HT1080 (cell line): ENCODE measurements at places on chromosomes 11 and 22. TPM values are rescaled to one million over a fixed set of nuclear protein-coding genes. Genes with fewer than 3 reads are reported as not detected.

DNA sequence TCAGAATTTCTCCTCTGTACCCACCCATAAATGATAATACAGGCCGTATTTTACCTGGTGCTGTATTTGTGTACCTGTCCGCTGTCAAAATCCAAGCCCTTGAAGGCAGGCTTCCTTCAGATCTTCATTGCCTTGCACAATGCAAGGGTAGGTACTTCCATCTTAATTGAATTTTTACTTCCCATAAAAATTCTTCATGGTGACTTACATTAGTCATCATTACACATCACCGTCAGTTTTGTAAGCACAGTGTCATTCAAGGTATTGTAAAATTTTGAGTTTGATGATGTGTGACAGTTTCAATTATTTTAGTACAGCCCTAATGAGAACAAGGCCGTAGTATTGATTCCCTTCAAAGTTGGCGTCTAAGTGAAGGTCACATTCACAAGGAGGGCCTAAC is 770 bp upstream of the TSG101 start:
- DNase-seq, result peak; percentile 52

DNA sequence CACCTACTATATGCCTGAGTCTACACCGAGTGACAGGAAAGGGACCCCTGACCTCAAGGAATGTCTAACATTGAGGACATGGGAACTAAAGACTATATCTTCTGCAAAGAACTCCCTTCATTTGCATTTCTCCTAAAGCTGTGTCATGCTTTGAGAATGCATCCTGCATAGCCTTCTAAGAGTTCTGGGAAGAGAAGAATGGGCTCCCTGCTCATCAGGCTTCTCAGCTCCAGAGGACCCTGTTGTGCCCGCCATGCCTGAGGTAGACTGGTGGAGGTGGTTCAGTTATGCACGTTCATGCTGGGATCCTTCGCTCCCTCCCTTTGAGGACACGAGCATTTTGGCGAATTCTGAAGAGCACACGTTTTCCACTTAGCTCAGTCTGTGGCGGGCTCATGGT is 63.3 kb downstream of the GRIK4 start:
- no peak for DNase-seq

CNIH2 gene
- total RNA-seq, result 1.5 and 2.6 TPM in 2 replicates

- DNase-seq, result no peak
Measured at GRCh38 chr11:63504933-63505586, 824 bp upstream of the LGALS12 start.

DNA sequence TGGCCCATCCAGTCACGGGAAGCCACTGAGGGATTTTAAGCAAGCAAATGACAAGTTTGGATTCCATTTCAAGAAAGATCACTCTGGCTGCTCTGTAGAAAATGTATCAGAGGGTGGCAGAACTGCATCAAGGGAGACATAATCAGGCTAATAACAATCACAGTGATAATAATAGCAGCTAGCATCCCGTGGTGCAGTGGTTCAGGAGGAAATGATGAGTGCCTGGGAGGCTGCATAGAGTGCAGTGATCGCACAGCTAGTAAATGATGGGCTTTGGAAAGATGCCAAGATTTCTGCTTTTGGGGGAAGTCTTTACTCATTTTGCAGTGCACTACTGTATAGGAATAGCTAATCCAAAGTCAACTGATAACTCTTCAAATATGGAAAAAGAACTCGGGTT is 35.8 kb downstream of the TNRC6B start:
- no peak for DNase-seq

CDON gene
- total RNA-seq, result 1.7 and 1.9 TPM in 2 replicates

PYGM gene
- total RNA-seq, result 0.02 TPM in 1 of 2 replicates, not detected in the other

- peak; percentile 55 for DNase-seq
Measured at GRCh38 chr11:79525257-79525656, 84.4 kb upstream of the TENM4 start.

BLID gene
- total RNA-seq, result 3.1 and 6.0 TPM in 2 replicates

FGF3 gene
- total RNA-seq, result not detected in 2 replicates

- DNase-seq, result no peak
Measured at GRCh38 chr22:31830721-31831070, 76.9 kb downstream of the DEPDC5 start.

SYT13 gene
- 0.03 and 0.63 TPM in 2 replicates for total RNA-seq

ZDHHC24 gene
- 18.3 and 21.5 TPM in 2 replicates for total RNA-seq

- DNase-seq, result no peak
Measured at GRCh38 chr22:44369293-44369661, 56.5 kb upstream of the SHISAL1 start.

DNA sequence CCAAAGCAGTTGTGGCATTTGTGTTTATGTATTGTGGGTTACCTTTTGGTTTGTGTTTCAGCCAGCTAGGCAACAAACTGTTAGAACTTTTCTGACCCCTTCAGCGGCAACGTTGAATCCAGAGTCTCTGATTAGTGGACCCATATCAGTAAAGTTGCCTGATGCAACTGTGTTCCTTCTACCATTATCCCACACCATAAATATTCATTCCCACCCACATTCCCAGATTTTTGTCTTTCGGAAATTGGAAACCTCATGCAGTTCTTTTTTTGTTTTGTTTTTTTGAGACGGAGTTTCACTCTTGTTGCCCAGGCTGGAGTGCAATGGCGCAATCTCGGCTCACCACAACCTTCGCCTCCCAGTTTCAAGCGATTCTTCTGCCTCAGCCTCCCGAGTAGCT is 30.7 kb upstream of the RBX1 start:
- no peak for DNase-seq

IRAG1 gene
- total RNA-seq, result 0.02 TPM in 1 of 2 replicates, not detected in the other

SPI1 gene
- total RNA-seq, result not detected in 2 replicates

GRCh38 chr11:23370580-23371275 is 510.5 kb upstream of the CCDC179 start:
- DNase-seq, result peak; percentile 26

- DNase-seq, result no peak
Measured at GRCh38 chr11:72617080-72617762, 57.0 kb downstream of the PDE2A start.

GRCh38 chr11:96001037-96001436 is 77.1 kb upstream of the MTMR2 start:
- no peak for DNase-seq

RASGRP2 gene
- total RNA-seq, result not detected in 2 replicates

RIMBP3C gene
- 0.13 and 0.35 TPM in 2 replicates for total RNA-seq

- DNase-seq, result no peak
Measured at GRCh38 chr22:37317698-37318210, 35.4 kb downstream of the CYTH4 start.

GRCh38 chr11:75450236-75450635 is 17.2 kb upstream of the KLHL35 start:
- no peak for DNase-seq

SYCE3 gene
- not detected in 2 replicates for total RNA-seq

C1QTNF5 gene
- 0.96 and 1.8 TPM in 2 replicates for total RNA-seq

- DNase-seq, result no peak
Measured at GRCh38 chr11:33830903-33831648, 56.8 kb upstream of the FBXO3 start.

HBE1 gene
- 157 and 165 TPM in 2 replicates for total RNA-seq

DNA sequence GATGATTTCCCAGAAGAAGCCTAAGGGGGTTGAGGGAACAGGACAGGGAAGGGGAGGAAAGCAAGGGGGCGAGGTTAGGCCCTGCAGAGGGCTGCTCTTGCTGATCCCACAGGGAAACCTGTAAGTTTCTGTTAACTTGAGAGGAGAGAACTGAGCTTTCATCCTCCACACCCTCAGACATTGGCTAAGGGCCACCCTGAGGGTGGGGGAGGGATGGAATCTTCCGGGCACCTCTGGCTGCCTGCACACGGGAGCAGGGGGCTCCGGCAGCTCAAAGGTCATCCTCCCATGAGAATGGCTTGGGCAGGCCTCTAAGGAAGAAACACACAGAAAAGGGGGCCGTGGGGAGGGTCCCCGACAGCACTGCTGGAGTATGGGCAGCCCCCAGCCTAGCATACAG is 108.1 kb downstream of the TSPAN18 start:
- DNase-seq, result no peak

DEUP1 gene
- total RNA-seq, result not detected in 2 replicates

GRCh38 chr11:127035824-127036223 is 35.3 kb upstream of the KIRREL3 start:
- no peak for DNase-seq

- DNase-seq, result no peak
Measured at GRCh38 chr11:101082813-101083212, 46.8 kb downstream of the PGR start.

DNA sequence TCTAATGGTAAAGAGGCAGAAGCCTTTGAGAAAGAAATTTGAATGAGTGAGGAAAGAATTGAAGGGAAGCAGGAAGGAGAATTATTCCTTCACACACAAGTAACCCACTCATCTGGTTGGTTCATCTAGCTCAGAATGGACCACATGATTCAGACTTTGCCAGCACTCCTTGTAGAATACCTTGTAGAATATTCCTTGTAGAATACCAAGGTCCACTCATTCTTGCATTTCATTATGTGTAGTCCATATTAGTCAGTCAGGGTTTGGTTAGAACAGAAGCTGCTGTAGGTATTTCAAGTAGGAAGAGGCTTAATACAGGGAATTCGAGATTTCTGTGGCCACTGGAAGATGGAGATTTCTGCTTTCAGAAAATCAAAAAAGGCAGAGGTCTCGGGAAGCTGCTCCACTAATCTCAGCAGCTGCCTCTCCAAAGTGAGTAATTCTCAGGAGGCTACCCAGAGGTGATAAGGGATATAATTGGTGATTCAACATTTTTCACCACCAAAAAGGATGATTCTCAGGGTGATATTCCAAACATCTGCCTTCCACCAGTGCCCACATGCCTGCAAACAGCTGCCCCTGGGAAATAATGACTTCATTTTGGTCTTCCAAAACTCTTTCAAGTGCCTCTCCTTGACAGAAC is 329.1 kb downstream of the TMEM135 start:
- no peak for DNase-seq

SLC7A4 gene
- not detected in 2 replicates for total RNA-seq

PTPN5 gene
- not detected in 2 replicates for total RNA-seq

CCDC87 gene
- total RNA-seq, result 0.03 TPM in 1 of 2 replicates, not detected in the other
